ENCODE measurements at places on chromosomes 13 and 19.

GRCh38 chr19:20359933-20360720 is 193.1 kb downstream of the ZNF486 start:
- DNase-seq: no peak

GRCh38 chr13:38564256-38565150 is 122.4 kb upstream of the FREM2 start:
- no peak for DNase-seq

DNA sequence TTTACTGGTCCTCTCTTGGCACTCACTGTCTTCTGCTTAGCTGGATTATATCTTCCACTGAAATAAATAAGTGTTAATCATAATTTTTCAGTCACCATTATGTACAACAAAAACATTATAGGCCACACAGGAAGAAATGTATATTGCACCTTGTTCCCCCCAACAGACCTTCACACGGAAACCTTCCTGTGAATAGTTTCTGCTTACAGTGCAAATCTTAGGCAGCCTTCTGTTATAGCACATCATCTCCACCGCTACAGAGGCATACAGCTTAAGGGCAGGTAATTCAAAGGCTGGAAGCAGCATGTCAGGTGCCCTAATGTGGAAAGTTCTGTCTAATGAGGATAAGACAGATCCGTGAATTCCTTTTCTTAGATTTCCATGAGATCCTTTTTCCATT is 16.9 kb upstream of the SOHLH2 start:
- no peak for DNase-seq

DNA sequence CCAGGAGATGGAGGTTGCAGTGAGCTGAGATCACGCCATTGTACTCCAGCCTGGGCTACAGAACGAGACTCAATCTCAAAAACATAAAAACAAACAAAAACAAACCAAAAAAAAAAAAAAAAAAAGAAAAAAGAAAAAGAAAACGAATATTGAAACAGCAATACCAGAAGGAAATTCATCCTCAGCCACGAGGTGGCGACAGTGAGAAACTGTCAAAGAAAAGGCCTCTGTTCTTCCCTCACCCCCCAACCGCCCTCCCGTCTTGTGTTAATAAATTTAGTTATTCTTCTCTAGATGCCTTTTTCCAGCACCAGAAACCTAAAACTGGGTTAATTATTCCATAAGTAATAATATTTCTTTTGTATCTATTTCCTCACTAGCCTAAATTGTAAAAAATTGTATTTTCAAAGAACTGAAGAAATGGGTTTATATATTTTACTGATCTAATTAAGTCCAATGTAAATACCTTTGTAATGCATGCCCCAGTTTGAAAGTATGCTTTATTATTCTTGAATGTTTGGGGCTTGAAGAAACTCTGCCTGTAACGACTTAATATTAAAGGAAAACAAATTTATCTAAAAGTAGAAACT is 38.6 kb downstream of the LIG4 start:
- no peak for DNase-seq

GRCh38 chr19:3692141-3693024 is 7.9 kb downstream of the PIP5K1C start:
- DNase-seq: no peak

Data from AG04450 (cell line).